ENCODE measurements at places on chromosomes 2 and 18.

DNA sequence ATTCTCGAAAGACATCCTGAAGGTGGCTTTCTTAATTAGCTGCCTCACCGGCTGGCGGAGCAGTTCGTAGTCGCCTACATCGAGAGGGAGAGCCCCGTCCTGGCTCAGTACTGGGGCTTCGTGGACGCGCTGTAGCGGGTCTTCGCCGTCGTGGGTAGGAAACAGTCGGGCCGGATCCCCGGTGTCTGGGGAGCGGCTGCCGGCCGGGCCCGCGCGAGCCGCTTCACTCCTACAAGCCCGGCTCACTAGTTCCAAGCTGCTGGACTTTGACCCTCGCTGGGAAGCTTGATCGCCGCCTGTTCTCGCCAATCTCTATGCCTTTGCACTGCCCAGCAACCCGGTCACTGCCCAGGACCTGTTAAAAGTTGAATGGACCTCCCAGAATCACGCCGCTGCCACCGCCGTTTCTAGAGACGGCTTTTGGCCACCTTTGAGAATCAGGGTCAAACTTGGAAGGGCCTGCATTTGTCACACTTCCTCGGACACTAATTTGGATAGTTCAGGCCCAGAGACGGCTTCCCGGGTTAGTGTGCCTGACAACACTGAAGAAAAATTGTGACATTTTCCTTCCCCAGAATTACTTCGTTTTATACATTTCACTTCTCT, 41.4 kb upstream of the AKAIN1 start:
- DNase-seq: peak; percentile 61

DNA sequence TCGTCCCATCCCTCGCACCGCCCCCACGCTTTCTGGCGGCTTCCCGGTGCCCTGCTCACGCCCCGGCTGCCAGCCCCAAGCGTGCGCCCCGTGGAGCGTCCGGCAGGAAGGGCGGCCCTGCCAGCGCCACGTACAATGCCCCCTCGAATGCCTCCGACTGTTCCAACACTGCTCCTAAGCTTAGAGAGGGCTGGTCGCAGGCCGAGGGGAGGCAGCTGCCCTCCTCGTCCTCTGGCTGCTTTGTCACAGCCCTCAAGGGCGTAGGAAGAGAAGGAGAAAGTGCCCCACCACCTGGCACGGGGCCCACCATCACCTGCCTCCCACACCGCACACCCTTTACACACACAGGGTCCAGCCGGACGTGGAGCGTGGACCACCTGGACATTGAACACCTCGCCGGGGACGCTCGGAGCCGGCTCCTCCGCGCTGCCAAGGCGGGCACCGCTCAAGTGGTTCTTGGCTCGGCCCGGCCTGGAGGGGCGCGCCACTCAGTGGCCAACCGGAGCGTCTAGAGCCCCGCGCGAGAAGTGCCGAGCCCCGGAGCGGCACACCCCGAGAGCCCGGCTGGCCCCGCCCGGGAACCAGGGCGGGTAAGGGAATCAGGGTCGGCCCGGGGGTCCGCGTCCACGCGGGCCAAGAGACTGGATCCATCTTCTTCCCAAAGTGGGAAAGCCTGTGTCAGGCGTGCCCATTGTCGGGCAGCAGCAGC, 830 bp downstream of the DNER start:
- DNase-seq: no peak

DNA sequence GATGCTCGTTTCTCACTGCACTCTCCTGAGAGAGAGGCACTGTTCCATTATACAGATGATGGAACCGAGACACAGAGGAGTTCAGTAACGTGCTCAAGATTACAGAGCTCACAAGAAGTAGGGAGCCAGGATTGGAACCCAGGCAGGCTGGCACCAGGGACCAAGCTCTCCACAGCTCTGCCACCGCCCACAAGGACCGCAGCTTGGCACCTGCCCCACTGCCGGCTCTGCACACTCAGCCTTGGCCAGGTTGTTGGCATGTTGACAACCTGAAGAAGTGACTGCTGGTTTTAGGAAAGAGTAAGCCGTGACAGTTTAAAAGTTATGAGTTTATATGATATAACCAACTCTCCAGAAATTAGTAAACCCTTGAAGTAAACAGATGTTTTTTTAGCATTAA, 48.0 kb upstream of the ITM2C start:
- no peak for DNase-seq

DNA sequence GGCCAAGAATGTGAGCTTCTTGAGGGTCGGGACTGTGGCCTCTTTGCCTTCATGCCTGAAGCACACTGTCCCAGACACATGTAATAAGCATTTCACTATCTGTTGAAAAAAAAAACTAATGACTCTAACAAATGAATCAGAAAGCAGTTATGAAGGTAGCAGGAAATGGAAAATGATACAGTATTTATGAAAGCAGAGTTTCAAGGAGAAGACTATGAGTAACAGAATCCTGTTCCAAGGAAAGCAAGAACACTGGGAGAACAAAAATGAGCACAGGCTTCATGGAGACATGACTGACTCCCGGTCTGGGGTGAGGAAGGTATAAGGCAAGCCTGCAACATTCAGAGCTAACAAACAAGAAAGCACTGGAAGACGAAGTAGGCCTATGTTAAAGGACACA, 190.8 kb downstream of the RNF152 start:
- no peak for DNase-seq

- DNase-seq: no peak
These were observed 565.2 kb upstream of the PKDCC start for GRCh38 chr2:41482659-41483058.

- DNase-seq: no peak
These were observed 230.5 kb downstream of the PIK3C3 start for GRCh38 chr18:42185486-42185885.

GRCh38 chr2:97998431-97999005, 2.8 kb upstream of the TMEM131 start:
- no peak for DNase-seq

DNA sequence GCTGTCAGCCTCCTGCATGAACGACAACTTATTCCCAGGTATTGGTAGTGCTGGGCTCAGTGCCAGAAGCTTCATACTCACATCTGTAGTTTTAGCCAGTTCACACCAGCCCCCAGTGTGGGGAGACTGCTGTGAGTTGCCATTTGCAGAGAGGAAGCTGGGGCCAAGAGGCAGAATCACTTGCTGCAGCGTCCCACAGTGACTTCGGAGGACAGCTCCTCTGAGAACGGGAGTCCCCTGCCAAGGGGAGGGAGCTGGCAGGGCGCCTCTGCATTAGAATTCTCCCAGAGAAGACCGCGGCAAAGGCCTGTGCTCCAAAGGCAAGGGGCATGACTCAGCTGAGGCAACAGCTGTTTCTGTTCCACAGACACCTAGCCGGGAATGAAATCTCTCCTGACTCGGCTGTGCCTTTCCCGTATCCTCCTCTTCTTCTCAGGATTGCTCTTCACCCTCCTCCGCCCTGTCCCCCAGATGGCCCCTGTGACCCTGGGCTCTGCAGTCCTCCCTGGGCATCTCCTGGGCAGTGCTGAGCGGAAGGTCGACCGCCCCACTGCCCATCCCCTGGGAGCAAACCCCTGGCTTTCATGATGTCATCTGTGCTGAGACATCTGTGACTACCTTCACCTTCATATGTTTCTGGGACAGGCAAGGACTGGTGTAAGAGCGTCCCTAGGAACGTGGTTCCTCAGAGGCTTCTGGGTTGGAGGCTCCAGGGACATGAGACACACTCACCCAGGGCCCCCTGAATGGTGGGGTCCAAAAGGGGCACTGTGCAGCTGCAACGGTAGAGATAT, 18.0 kb downstream of the MAL start:
- DNase-seq: peak; percentile 93

DNA sequence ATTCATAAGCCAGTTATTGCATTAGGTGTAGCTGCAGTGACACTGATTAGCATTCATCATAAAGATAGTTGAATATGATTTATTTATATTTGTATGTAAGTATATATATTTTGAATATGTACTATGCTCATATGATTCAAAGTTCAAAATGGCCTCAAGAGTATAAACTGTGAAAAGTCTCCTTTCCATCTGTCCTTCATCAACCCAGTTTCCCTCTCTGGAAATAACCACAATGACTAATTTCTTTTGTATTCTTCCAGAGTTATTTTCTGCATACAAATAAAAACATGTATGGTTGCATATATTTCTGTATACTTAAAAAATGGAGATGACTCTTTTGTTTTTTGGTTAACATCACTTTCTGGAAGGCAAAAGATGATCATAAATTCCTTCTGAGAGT, 95.2 kb downstream of the CAMKMT start:
- DNase-seq: no peak

DNA sequence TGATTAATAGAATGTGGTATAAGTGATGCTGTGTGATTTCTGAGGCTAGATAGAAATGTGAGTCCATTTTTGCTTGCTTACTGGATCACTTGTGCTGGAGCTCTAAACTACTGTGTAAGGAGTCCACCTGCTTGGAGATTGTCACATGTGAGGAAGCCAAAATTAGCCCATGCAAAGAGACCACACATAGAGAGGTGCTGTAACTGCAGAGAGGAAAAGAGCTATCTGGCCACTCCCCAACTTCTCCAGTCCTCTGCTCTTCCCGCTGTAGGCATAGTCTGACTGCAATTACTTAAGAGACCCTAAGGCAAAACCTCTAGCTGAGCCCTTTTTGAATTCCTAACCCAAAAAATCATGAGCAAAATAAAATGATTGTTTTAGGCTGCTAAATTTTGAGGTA, 120.6 kb upstream of the FBXO11 start:
- no peak for DNase-seq

DNA sequence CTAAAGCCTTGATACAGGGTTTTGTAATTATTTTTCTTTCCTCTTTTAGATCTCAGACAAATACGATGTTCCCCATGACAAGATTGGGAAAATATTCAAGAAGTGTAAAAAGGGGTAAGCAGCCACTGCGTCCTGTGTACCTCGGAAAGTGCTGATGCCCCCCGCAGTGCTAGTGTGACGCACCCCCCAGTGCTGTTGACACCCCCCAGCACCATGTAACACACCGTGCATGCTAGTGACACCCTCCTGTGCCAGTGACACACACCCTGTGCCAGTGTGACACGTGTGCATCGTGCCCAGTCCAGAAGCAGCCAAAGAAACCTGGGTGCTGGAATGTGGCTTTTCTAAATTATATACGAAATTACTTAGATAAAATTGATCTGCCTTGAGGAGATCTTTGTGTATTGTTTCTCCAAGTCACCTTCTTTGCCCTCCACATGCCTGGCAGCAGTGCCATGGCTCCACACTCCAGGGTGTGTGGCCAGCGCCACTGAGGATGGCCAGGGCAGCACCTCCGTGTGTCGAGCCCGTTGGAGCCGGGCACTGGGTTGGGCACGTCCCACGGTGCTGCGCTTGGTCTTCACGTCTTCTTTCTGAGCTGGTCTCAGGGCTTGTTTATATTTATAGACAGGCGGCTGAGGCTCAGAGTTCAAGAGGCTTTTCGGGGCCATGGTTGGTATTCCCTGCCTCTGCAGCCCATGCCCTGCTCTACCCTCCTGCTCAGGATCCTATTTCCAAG, 44.3 kb upstream of the KLF11 start:
- DNase-seq: no peak

GRCh38 chr2:183105402-183106134, 18.7 kb upstream of the NUP35 start:
- DNase-seq: no peak

- no peak for DNase-seq
These were observed 135.4 kb downstream of the BCL2 start for GRCh38 chr18:63183952-63184770.

DNA sequence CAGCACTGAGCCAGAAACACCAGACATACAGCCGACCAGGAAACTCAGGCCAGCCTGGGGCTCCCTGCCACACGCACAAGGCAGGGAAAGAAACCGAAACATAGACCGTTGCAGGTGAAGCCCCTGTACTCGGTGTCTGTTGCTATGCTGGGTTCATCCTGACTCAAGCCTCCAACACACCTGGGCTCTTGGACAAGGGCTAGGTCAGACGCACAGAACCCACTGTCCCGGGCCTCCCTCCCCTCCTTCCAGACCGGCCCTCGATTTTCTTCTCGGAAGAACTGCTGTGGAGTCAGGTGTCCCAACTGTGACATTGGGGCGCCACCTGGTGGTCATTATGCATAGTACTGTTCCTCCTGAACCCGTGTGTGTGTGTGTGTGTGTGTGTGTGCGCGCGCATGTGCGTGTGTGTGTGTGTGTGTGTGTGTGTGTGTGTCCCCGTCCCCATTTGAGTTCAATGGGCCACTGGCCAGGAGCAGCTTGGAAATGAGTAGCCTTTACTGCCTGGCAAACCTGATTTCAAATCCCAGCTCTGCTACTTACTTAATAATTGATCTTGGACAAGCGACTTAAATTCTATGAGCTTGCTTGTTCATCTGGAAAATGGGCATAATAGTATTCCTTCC, 55.4 kb upstream of the GLI2 start:
- DNase-seq: peak; percentile 86

DNA sequence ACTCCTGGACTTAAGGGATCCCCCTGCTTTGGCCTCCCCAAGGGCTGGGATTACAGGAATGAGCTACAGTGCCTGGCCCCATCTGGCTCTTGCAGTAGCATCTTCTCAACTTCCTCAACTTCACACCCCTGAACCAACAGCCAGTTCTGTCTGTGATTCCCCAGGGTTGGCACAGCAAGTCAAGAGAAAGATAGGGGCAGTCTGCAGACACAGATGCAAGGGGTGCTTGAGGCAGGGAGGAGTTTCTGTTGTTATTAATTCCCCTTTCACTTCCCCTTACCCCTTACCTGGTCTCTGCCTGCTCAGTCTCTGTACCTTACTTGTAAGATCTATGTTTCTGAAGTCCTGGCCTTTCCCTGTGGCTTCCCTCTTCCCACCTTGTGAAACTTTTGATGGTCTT, 54.1 kb upstream of the MEX3C start:
- no peak for DNase-seq

GRCh38 chr2:217386041-217386440, 526.2 kb upstream of the TNP1 start:
- DNase-seq: no peak

DNA sequence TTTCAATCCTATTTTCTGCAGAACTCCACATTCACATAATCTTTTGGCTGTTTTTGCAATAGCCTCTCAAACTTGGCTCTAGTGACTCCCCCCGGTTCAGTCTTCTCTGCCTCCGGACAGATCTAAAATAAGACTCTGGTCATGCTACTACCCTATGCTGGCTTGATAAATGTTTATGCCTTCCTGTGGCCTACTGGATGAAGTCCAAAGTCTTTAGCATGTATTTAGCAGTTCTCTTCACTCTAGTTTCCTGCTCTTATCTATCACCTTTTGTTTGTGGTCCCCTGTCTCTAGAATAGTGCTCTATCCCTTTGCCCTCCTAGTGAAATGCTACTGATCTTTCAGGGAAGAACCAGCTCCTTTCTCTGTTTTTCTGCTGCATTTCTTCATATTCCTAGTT, 14.4 kb downstream of the ADCYAP1 start:
- no peak for DNase-seq

DNA sequence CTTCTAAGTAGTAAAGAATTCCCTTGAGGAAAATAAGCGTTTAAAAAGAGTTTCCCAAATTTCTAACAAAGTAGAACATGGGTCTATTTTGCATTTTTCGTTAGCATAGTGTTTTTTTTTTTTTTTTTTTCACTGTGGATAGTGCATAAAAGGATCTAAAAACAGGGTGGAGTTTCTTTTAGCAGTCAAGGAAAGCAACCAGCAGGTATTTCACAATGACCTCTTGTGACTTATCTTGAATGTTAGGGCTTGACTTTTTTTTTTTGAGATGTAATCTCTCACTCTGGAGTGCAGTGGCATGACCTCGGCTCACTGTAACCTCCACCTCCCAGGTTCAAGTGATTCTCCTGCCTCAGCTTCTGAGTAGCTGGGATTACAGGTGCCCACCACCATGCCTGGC, 14.9 kb upstream of the DGKD start:
- DNase-seq: no peak

- DNase-seq: no peak
These were observed 352.6 kb upstream of the DLGAP1 start for GRCh38 chr18:4807604-4808293.

Data from Right ventricle myocardium inferior (tissue), 1 donor.